Left lung (tissue), 14 donors: ENCODE measurements at places on chromosomes 7 and 10. TPM values are rescaled to one million over a fixed set of nuclear protein-coding genes. Genes with fewer than 3 reads are reported as not detected.

Gene DDX21
- total RNA-seq, result 36.8 TPM

Gene NPY4R2
- total RNA-seq, result 2.3 TPM

GRCh38 chr7:28700790-28701203, 257.3 kb downstream of the TRIL start:
- H3K4me1 ChIP-seq, result peaks cover 3% of the 10 kb centered on the region
- no peaks in the 10 kb centered on the region for H3K27me3 ChIP-seq
- DNase-seq, result no peak

GRCh38 chr10:109780997-109781396, 142.3 kb downstream of the XPNPEP1 start:
- no peaks in the 10 kb centered on the region for H3K27me3 ChIP-seq
- no peaks in the 10 kb centered on the region for H3K36me3 ChIP-seq
- H3K4me3 ChIP-seq, result no peak overlapping the region
- no peak for DNase-seq
- H3K4me1 ChIP-seq, result no peaks in the 10 kb centered on the region
- no peak overlapping the region for H3K27ac ChIP-seq

- H3K27ac ChIP-seq, result no peak overlapping the region
- no peak overlapping the region for H3K4me3 ChIP-seq
These were observed 33.3 kb downstream of the COX15 start for GRCh38 chr10:99698504-99699080.

DNA sequence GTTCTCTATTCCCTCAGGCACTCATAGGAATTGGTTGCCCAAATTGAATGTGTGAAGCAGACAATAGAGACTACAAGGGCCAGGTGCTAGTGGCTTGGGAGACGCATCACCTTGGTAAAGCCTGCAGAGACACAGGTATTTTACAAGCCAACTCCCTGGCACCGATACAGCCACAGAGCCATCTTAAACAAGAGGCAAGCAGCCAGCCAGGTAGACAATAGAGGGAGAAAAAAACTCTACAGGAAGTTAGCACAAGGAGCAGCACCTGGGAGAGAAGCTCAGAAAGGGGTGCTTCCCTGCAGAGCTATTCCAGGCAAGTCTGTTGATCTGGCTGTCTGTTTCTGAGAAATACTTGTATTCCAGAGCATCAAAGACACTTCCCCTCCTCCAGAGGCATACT, 43.0 kb upstream of the CDK1 start:
- H3K36me3 ChIP-seq, result no peaks in the 10 kb centered on the region
- H3K27ac ChIP-seq, result no peak overlapping the region
- no peaks in the 10 kb centered on the region for H3K4me1 ChIP-seq
- peaks cover 53% of the 10 kb centered on the region for H3K27me3 ChIP-seq
- DNase-seq, result no peak
- no peak overlapping the region for H3K4me3 ChIP-seq

DNA sequence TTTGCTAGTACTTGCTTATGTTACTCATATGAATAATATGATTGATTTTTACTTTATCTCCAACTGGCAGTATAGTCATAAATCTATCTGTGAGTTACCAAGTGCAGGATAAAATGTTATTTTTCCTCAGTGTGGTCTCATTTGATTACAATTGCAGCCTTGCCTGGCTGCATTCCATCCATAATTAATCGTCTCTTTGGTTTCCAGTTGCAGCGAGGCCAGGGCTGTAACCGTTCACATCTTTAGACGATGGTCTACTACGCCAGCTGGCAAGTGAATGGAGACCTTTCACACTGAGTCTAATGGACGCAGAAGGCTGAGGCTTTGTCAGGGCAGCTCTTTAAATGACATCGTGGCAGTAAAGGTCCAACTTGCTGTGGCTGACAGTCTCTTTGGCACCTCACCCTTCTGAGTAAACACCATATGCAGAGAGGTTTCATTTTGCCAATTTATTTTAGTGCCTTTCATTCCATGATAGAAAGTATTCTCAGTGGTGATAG, 84.0 kb downstream of the ARL4A start:
- no peaks in the 10 kb centered on the region for H3K36me3 ChIP-seq
- no peak overlapping the region for H3K4me3 ChIP-seq
- H3K27ac ChIP-seq, result no peak overlapping the region
- no peaks in the 10 kb centered on the region for H3K27me3 ChIP-seq
- peaks cover 8% of the 10 kb centered on the region for H3K4me1 ChIP-seq

- peaks cover 55% of the 10 kb centered on the region for H3K4me1 ChIP-seq
- H3K4me3 ChIP-seq, result peak overlapping the region; percentile 59
- H3K27ac ChIP-seq, result peak overlapping the region; percentile 88
- no peaks in the 10 kb centered on the region for H3K27me3 ChIP-seq
- DNase-seq, result peak; percentile 84
These were observed 104.6 kb upstream of the PPIF start for GRCh38 chr10:79242620-79243152.
